ENCODE measurements at places on chromosomes 3 and 15. TPM values are rescaled to one million over a fixed set of nuclear protein-coding genes. Genes with fewer than 3 reads are reported as not detected.

Gene LARP6
- total RNA-seq = 0.23 TPM

Gene PATL2
- total RNA-seq = 12.4 TPM

Gene SLTM
- 90.1 TPM for total RNA-seq

Gene SHF
- total RNA-seq = 8.6 TPM

Gene TMEM158
- total RNA-seq = not detected

Gene MOBP
- not detected for total RNA-seq

Gene PCBP4
- 14.3 TPM for total RNA-seq

Gene THOC7
- 15.6 TPM for total RNA-seq

Gene DNAH12
- total RNA-seq = 0.04 TPM

Gene MCF2L2
- total RNA-seq = 2.5 TPM

Gene ISL2
- not detected for total RNA-seq

Gene GPR160
- total RNA-seq = 13.2 TPM

Gene SLC28A1
- total RNA-seq = not detected

Gene TMEM266
- total RNA-seq = not detected

Gene SLC30A4
- total RNA-seq = 1.3 TPM

Gene TPM1
- 8.6 TPM for total RNA-seq
